CD4-positive, alpha-beta T cell treated with Interleukin-17A for 1 hour (primary cell): ENCODE measurements at places on chromosomes 7 and 10.

DNA sequence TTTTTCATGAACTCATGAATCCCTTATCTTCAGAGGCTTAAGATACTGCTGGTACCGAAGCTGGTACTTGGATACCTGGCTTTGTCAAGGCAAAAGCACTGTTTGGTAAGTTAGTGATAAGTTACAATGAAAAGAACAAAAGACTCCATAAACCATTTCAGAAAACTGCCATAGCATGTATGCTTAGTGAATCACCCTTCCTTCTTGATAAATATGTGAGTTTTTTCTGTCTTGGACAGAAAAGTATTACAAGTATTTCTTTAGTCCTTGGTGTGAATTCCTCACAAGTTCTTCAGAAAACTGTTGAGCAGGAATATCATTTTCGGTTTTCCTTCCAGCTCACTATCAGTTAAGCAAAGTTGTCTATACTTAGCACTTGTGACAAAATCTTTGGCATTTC, 25.6 kb downstream of the PUS7 start:
- no peak for DNase-seq

- DNase-seq: peak; percentile 34
Measured at GRCh38 chr7:30184791-30185487, 50.2 kb downstream of the MTURN start.

GRCh38 chr10:101968286-101968939, 87.6 kb downstream of the ARMH3 start:
- DNase-seq: no peak

DNA sequence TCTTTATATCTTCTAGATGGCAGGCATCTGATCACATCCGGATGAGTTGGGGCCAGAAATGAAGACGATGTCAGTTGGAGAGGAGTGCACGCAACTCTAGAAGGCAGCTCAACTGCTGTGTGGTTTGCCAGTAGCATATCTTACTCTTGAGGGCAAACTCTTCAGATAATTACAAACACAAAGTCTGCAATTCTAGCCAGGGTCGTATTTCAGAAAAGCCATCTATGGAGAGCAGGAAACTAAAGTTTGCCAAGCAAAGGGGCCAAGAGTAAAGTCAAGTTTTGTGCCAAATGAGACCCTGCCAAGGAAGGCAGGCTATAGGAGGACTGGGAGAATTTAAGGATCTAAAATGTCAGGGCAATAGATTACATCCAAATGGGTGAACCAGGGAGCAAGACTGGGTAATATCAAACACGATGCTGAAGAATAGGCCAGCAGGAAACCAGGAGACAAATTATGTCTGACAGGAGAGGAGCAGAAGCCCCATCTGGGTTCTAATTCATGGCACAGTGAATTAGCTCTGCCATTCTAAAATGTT, 312.5 kb upstream of the SEMA3C start:
- no peak for DNase-seq

GRCh38 chr10:125158601-125159485, 1.5 kb downstream of the CTBP2 start:
- DNase-seq: no peak

GRCh38 chr10:70540089-70540788, 61.7 kb downstream of the PALD1 start:
- peak; percentile 13 for DNase-seq

DNA sequence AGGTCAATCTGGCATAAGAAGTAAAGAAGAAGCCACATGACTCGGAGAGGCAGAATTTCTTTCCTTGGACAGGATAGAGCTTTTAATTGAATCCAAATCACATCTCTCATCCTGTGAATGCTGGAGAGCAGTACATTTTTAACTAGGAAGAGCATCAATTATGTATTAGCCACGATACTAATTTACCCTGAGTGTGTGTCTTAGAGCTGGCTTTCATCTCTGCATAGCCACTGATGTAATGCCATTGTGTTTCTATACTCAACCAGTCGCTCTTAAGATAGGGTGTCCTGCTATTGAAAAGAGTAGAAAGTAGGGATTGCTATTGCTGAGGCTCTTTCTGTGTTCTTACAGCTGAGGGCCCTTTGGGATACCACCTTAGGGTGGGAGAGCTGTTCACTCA, 280.3 kb downstream of the AUTS2 start:
- no peak for DNase-seq

- no peak for DNase-seq
Measured at GRCh38 chr10:69253171-69253570, 25.1 kb upstream of the HK1 start.

- no peak for DNase-seq
Measured at GRCh38 chr7:115145512-115145911, 223.6 kb downstream of the MDFIC start.

DNA sequence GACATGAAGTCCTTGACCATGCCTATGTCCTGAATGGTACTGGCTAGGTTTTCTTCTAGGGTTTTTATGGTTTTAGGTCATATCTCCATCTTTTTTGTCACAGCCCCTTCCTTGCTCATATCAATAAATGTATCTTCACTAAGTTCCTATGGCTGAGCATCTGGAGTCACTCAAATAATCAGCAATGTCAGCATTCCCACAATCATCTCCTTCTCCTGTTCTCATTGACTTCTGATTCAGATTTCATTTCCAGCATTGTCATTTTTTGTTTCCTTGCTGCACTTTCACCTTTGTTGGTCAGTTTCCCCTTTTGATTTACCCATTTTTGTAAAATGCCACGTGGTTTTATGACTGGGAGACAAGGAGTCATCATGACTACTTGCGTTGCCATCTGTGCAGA, 181.2 kb downstream of the BICC1 start:
- no peak for DNase-seq

DNA sequence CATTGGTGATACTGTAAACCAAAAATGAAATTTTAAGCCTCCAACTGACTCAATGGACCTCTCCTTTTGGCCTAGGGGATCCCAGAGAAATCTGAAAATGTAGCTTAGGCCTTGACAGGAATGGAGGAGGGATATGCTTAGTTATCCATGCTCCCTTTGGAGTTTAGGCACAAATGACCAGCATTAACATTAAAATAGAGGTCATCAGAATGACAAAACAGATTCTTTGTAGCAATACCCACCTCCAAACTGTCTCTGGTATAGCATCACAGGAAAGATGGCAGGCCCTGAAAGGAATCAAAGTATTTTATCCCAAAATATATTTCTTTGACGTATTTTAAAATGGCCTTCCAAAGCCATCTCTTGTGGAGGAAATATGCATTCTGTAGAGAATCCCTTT, 39.1 kb upstream of the LRRN3 start:
- DNase-seq: no peak

GRCh38 chr10:50988792-50989191, 85.5 kb upstream of the PRKG1 start:
- DNase-seq: no peak

- DNase-seq: peak; percentile 13
Measured at GRCh38 chr10:43197834-43198681, 59.8 kb downstream of the CSGALNACT2 start.

DNA sequence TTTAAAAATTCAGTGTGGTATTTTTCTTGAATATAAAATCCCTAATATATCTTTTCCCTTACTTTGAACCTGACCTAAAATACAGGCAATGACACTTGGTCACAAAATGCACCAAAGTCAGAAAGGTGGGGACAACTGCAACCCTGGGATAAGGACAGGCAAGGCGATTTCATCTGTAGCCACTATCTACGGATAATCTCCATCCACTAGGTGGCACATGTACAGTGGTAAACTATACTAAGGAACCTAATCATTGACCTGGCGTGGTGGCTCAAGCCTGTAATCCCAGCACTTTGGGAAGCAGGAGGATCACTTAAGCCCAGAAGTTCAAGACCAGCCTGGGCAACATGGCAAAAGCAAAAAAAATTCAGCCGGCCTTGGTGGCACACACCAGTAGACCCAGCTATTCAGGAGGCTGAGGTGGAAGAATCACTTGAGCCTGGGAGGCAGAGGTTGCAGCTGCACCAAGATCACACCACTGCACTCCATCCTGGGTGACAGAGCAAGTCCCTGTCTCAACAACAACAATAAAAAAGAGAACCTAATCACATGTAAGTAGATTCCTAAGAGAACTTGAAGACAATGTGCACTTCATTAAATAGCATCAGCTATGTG, 98.9 kb downstream of the KMT2C start:
- peak; percentile 55 for DNase-seq

GRCh38 chr7:98713165-98713810, 96.2 kb downstream of the NPTX2 start:
- no peak for DNase-seq

DNA sequence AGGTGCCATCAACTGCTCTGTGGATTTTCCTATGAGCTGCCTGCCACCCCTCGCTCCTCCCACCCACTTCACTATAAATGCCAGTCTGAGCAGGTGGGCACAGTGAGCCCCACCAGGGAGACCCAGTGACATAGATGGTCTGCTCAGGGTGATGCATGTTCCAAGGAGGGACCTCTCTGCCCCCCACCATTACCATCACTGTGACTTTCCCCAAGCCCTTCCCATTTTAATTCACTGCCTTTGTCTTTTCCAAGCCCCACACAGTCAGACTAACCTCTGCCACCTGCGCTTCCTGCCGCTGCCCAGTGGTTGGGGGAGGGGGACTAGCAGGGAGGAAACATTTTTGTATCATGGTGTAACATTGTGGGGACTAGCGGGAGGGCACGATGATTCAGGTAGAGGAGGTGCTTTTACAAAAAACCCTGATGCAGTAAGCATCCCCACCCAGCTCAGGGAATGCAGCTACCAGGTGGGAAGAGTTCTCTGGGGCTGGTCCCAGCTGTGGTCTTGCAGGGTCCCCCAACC, 24.6 kb downstream of the PRSS2 start:
- DNase-seq: peak; percentile 71

GRCh38 chr10:5894873-5895272, 4.8 kb downstream of the FBH1 start:
- no peak for DNase-seq
